ENCODE measurements at places on chromosomes 12 and 14. TPM values are rescaled to one million over a fixed set of nuclear protein-coding genes. Genes with fewer than 3 reads are reported as not detected.

GLTP gene
- total RNA-seq, result 135 TPM

CLEC4C gene
- total RNA-seq, result not detected

GZMB gene
- total RNA-seq, result 1.1 TPM

CCDC38 gene
- not detected for total RNA-seq

CNIH1 gene
- total RNA-seq, result 120 TPM

ASIC1 gene
- total RNA-seq, result 1.5 TPM

IL31 gene
- not detected for total RNA-seq

PMCH gene
- not detected for total RNA-seq

RTN1 gene
- total RNA-seq, result 7.0 TPM

- DNase-seq, result no peak
Measured at GRCh38 chr12:117228239-117228638, 38.0 kb upstream of the FBXO21 start.

- DNase-seq, result no peak
Measured at GRCh38 chr12:15599266-15600037, 189.7 kb downstream of the EPS8 start.

GRCh38 chr14:31441273-31442111 is 15.8 kb downstream of the DTD2 start:
- no peak for DNase-seq

DNA sequence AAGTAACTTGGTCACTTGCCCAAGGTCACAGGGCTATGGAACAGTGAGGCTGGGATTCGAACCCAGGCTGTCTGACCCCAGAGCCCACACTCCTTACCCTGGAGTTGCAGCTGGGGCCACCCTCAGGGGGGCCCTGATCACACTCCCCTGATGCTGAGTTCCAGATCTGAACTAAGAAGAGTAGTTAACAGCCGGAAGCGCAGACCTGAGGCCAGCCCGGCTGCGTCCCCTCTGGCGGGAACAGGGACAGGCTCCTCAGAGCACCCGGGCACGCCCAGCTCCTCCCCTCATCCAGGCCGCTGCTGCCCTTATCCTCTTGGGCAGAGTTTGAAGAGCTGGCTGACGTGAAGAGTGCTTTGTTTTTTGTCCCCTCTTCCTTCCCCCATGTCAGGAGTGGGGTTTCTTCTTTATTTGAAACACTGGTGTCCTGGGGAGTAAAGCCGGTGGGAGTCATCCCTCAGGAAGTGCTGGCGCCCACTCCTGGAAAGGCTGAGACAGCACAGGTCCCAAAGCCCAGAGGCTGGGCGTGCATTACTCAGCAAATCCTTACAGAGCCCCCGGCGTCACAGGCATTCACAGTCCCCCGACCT is 8.7 kb downstream of the PHB2 start:
- no peak for DNase-seq

- no peak for DNase-seq
Measured at GRCh38 chr12:44227616-44228015, 391.7 kb downstream of the TMEM117 start.

- DNase-seq, result no peak
Measured at GRCh38 chr14:51302295-51303030, 62.4 kb downstream of the TMX1 start.

DNA sequence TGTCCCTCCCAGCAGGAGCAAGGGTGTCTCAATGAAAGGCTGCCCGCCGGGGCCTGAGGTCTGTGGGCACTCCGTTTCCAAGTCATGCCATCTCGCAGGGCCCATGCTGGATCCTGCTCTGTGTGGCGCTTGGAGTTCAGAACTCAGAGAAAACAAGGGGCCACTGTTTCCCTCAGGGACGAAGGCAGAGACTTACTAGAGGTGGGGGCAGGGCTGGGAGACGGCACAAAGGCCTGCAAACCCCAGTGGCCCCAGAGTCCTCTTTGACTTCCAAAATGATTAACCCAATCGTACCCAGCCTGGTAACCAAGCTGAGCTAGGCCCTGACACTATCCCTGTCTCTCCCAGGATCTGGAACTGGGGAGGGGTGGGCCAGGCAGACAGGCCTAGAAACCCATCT is 95.8 kb downstream of the ITPK1 start:
- no peak for DNase-seq

DNA sequence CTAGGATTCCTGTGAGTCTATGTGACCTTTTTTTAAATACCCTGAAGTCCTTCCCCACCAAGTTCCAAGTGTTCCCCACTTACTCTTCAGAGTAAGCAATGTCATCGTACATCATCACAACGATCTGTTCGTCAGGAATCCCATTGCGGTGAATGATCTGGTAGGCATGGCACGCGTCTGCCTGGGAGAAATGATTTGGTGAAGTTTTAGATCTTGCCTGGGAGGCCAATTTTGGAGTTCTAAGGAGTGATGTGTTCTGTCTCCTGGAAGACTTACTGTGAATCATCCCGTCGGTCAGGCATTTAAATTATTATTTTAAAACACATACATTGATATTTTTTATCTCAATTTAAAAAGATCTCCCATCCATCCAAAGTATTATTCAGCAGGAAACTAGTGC is 29.8 kb downstream of the LGMN start:
- DNase-seq, result no peak

GRCh38 chr14:100887728-100888335 is 15.7 kb downstream of the RTL1 start:
- DNase-seq, result no peak

DNA sequence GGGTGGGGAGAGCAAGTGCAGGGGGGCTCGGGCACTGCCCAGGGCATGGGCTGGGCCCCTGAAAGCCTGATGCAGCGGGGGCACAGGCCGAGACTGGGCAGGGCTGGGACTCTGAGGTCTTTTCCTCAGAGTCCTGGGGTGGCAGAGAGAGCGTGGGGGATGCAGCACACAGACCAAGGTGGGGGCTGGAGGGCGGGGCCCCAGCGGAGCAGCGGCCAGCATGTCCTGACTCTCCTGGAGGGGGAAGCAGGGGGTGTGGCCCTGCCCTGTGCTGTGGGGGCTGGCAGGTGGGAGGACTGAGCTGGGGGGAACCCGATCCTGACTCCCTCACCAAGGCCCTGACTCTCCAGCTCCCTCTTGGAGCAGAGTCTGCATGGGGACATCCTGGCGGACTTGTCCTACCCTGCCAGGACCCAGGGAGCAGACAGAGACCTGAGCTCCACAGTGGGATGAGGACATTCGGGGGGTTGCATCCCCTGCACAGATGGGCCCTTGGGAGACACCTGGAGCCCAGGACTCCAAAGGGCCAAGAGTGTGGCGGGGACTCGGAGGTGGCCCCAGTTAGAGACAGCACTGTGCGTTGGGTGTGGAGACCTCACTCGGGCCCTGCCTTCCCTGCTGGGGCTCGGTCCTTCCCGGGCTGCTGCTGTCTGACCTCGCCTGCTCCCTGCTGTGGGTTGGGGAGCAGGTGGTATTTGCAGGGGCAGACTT is 326.1 kb downstream of the TMEM121 start:
- DNase-seq, result peak; percentile 18

DNA sequence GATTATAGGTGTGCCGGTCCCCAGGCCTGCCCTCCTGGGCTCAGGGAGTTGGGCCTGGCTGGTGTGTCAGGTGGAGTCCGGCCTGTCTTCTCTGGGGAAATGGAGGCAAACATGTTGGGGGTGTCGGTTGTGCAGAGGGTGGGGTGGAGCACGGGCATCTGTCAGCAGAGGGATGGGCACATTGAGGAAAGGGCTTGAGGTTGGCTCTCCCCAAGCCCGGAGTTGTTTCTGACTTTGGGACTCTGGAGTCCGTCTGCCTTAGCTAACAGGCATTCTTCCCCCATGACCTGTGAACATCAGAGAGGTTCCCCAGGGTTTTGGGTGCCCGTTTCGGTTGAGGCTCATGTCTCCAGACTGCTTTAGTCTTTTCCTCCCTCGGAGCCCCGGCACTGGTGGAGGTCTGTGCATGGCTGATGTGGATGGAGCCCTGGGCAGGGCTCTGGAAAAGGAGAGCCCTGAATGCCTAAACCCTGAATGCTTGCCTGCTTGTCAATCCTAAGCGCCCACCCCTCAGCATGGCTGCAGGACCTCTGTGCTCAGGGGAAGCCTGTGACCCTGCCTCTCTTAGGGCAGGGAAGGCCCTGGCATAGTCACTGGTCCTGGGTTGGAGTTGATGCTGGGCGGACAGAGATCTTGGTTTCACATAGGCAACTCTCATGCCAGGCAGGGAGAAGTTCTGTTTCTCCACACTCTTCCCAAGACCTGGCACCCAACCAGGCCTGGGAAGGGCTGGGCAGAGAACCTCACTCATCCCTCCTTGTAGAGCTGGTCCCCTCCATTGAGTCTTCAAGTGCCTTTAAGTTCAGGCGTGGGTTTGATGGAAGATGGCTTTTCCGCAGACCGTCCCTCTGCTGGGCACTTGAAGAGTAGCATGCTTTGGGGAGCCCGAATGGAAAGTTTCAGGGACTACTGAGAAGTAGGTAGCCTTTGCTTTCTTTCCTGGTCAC is 12.9 kb downstream of the NYNRIN start:
- no peak for DNase-seq

DNA sequence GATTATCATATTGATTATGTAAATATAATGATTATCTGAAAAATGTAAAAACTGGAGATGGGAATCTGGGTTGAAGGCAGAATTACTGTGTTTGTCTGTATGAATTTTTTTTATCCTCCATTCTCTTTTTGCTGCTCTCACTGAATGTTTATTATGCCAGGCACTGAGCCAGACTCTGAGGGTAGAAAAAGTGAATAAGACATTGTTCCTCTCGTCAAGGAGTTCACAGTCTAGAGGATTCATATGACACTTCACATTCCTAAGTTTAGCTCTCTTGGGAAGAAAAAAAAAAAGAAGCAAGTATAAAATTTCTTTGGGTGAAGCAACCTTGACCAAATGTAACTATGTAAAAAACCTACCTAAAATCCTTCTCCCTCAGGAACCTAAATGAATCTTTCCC is 120.9 kb upstream of the LMO3 start:
- no peak for DNase-seq

- DNase-seq, result no peak
Measured at GRCh38 chr14:104785708-104786080, 9.9 kb downstream of the AKT1 start.

- DNase-seq, result no peak
Measured at GRCh38 chr12:60402996-60403395, 807.2 kb downstream of the SLC16A7 start.

DNA sequence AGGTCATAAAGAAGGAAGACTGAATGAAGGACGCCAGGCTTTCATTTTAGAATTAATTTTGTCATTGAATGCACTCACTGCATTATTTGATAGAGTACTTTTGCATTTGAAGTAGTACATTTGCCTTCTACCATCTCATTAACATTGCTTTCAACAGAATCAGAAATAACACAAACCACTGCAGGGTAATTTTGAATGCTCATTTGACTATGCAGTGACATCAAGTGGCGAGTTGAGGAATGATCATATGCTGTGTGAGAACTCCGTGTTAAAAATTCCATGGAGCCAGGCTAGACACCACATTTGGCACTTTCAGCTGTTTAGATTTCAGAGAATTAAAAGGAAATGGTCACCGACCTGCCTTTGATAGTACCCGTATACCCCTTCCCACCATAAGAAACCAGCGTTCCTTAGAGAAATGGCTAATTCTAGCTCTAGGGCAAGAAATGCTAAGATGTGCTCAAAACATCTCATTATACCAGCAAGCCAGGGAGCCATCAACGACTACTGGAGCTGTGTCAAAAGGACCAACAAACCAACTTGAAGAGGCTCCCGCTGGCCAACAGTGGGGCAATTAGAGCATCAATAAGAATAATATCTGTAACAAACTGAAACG is 16.5 kb downstream of the HEBP1 start:
- DNase-seq, result no peak

- no peak for DNase-seq
Measured at GRCh38 chr12:47722136-47722834, 3.0 kb downstream of the ENDOU start.

- DNase-seq, result no peak
Measured at GRCh38 chr14:50791201-50791600, 39.8 kb downstream of the NIN start.

- DNase-seq, result no peak
Measured at GRCh38 chr12:20757-21156, 45.8 kb upstream of the IQSEC3 start.

- no peak for DNase-seq
Measured at GRCh38 chr14:61524936-61525292, 170.4 kb upstream of the HIF1A start.

DNA sequence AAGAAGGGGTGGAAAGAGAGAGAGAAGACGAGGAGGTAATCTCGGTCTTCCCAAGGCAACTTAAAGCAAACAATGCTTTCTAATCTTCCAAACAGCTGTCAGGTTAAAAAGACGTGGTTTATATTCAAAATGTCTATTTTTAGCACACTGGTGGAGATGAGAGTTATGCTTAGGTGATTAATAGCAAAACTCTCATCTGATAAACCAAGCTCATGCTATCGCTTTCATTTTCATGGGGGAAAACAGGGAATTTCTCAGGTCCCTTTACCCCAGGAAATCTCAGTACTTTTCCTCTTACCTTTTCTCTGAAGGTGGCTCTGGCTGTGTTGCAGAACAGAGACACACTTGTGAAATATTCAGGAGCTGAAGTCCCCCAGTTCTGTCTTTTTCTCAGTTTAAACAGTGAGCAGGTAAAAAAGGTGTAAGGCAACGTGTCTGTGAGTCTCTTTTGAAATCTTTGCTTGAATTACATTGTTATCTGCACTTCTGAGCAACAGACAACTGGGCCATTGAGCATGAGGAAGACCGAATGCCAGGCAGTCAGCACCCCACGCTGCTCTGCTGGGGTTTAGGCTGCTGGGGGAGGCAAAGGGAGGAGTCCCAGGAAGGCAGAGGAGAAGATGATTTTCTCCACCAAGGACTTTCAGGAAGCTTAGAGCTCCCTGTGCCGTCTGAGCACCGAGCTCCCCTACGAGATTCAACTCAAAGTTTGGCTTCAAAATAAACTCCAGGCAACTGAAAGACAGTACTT is 759.3 kb downstream of the BCL11B start:
- DNase-seq, result no peak

- DNase-seq, result no peak
Measured at GRCh38 chr12:83326666-83327065, 640.0 kb downstream of the TMTC2 start.

DNA sequence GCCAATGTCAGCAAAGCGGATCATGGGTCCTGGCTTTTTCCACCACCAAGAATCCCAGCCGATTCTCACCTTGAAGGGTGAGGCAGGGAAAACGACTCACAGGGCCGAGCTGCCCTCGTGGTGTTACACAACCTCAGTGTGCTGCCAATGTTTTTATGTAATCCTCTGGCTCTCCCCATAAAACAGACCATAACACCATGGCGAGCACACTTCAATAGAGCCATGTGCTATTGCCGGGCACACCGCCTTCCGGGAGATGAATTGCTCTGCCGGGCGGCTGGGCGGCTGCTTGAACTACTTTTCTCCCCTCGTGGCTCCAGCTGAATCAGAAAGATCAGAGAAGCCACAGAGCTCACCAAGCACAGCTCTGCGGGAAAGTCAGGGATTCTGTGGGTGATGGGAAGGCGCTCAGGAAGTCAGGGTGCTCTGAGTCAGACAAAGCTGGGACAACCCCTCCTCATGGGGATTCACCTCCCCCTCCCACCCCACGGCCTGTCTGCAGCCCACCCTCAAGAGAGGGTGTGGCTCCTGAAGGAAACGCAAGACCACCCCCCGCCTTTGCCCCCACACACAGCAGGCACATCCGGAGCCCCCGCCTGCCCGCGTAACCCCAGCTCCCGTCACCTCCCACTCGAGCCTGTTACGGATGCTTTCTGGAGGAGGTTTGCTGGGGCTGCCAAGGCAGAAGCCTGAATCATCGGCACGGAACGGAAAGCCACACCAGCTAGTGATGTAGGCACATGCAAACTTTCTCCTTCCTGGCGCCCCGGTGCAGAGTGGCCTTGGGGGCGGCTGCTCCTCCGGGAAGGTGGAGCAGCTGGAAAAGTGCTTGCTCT is 1.8 kb downstream of the GALNT9 start:
- no peak for DNase-seq
